HTR-8/SVneo (cell line): ENCODE measurements at places on chromosomes 12 and 14.

DNA sequence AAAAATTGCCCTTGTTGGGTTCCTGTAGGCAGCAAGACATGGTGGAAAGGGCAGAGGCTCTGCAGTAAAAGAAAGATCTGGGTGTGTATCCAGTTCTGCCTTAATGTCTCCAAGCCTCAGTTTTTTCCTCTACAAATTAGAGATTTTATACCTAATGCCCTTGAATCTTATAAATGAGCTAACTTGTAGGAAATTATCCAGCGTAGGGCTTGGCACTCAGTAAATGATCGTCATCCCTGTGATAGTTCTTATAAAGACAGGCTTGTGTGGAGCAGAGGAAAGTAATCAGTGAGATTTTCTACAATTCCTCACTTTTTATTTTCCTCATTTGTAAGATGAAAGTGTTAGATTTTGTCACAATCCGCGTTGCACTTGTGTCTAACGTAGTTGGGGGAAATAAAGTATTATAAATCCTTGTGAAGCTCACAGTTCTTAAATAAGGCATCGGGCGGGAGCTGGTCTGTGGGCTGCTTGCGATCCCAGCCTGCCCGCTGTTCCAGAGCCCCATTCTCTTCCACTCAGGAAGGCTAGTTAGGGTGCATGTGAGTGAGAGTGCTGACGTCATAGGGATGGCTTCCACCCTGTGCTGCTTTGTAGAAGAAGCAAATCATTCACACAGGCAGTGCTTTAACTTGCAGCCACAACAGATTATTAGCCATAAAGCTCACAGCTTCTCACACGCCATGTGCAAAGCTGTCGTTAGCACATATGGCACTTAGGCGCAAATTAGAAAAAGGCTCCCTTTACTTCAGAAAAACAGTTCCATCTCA lies 87.6 kb downstream of the EML1 start:
- no peak for DNase-seq

GRCh38 chr14:90714811-90715210 lies 101.4 kb downstream of the TTC7B start:
- no peak for DNase-seq

GRCh38 chr12:38956337-38956736 lies 50.9 kb upstream of the CPNE8 start:
- DNase-seq = no peak

DNA sequence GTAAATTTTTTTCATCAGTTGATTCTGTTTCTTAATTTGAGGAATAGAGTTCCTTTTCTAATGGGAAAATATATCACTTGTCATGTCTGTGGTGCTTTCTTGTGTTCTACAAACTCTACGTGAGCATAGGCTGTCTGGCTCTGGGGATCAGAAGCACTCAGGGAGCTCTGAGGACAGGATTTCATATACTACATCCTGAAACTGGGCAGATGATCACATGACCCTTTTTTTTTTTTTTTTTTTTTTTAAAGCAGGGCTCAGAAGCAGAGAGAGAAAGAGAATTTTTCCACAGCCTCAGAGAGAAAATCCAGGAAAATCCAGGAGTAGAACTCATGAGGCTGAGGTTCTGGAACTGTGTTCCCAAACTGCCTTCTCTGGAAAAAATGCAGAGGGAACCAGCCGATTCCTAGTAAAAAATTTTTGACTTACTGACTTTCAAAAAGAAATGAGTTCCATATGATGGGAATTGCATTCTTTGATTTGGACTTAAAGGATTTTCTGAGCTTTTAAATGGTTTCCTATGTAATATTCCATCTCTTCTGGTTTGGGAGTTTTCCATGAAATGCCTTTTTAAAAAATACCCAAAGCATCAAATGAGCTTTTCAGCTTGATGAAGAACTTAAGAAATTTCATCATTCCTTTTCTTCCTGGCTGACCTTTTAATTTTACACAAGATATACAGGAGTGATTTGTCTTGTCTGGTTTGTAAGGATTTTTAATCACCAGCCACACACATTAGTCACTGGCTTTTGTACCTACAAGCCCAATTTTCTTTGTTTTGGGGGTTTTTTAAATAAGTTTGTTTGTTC lies 183.1 kb upstream of the HIF1A start:
- DNase-seq = no peak

DNA sequence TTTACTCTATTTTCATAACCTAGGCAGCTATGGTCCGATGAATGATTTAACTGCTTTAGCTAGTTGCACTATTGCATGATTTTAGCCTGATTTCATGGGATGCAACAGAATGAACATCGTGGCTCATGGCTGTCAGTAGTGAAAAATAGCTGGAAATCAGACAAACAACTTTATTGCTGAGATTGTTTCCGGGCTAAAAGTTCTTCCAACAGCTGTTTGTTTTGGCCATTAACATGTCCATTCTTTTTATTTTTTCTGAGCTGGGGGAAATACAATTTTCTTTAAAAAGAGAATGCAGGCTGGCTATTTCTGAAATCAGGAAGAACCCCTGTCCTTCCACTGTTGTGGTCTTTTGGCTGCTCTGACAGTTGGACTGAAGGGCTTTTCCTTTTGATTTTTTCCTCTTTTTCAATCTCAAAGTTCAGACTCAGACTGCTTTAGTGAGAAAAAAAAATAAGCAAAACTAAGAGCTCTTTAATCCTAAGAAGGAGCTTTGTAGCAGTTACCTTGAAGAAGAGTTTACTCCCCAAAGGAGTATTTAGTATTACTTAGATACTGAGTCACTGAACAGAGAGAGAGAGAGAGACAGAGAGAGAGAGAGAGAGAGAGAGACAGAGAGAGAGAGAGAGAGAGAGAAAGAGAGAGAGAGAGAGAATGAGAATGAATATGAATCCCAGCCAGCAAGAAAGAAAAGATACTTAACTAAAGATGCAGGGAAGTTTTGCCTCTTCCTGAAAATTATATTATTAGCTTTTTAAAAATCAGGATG lies at the start of gene NAV3:
Gene NAV3, plus strand, starts transcription at position 312 of the 769 bp plus-strand sequence. CDS start 568 bp downstream, outside the sequence.
- no peak for DNase-seq
